ENCODE measurements at places on chromosomes 16 and 17.

DNA sequence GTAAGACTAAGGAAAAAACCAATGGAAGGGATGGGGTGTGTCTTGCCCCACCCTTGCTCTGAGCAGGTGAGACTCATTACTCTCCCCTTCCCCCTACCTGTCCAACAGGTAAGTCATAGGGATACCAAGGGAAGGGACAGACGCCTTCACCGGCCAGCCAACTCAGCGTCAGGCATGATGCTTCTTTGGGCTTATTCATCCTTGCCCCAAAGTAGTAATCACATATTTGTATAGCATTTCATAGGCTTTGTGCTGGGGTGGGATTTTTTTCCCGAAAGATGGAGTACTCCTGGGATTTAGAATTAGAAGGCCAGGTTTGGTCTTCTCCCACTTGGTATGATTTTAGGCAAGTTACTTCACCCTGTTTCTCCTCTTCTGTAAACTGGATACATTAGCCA, 509 bp upstream of the JUP start:
- DNase-seq: no peak

- DNase-seq: no peak
These were observed 10.2 kb downstream of the IL4R start for GRCh38 chr16:27323781-27324561.

DNA sequence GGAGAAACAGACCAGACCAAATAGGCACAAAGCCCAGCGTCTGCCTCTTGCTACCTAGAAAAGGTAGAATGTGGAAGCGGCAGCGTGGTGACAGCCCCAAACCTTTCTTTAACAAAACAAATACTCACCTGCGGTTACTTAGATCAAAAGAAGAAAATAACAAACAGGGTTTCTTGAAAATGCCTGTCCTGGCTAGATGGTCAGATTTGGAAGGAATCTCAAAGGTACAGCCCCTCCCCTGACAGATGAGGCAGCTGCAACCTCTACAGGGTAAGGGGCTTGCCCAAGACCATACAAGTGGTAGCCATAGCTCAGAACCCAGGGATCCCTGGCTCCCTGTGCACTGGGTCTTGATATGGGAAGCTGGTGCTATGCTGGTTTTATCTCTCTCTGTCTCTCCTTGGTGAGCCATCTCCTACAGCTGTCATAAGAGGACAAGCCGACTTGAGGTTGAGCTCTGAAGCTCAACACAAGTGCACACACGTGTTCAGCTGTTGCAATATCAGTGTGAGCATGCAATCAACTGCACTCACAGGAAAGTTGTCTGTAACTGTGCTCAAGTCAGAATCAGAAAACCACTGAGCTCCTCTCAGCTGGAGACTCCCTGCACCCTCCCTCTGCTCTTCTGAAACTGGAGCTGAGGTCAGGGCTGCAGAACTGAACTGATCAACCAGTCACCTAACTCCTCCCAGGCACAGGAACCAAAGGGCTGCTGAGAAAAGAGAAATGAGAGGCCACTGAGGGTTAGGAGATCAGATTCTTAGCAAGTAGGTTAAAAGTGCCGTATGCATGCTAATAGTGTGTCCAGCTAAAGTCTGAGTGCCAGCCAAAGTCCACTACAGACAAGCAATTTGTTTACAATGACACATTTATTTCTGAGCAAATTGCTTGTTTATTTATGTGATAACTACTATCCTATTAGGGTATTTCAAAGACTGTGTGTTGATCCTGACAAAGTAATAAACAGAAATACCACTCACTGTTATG, 6.1 kb upstream of the RNF157 start:
- no peak for DNase-seq

- DNase-seq: no peak
These were observed 8.7 kb downstream of the DNAI2 start for GRCh38 chr17:74282587-74283370.

DNA sequence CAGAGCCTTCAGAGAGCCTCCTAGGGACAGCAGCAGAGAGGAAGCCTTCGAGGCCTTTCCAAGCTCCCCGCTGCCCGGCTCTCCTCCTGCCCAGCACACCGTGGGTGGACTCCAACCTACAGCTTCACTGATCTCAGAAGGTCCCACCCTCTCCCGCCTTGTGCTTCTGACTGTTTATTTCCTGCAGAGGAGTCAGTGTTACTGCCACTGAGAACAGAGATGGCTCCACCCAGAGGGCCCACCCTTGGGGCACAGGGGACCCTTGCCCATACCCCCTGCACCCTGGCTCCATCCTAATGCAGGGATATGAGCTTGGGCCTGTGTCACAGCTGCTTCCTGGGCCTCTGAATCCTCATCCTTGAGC, 52.8 kb upstream of the TOB1 start:
- no peak for DNase-seq

- no peak for DNase-seq
These were observed 5.2 kb downstream of the RPH3AL start for GRCh38 chr17:347309-347899.

DNA sequence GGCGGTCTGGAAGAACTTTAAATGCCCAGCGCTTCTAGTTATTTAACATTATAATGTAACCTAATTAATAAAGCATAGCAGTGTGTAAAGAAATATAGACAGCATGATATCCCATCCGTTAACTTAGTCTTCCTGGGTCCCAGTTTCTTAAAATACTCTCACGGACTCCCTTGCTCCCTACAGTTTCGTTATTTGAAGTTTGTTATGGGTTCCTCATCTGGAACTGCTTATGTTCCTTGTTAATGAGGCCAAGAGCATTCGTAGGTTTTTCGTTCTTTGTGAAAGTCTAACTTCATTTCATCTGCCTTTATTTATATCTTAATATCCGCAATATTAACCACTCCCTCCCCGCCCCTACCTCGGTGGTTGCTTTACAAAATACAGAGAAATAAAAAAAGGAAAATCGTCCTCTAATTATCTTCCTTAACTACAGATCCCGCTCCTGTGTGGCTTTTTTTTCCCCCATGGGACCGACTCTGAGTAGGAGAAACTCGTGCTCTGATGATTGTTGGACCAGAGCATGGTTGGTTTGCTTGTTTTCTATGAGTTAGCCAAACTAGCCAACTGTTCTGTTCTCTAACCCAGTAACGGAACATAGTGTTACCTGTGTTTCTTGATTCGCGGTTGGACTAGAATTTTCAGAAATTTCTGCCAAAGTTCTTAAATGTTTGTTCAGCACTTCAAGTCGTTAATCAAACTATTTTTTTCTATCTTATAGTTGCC, 863 bp downstream of the ADPRM start:
- no peak for DNase-seq

- no peak for DNase-seq
These were observed 22.9 kb upstream of the APPBP2 start for GRCh38 chr17:60548990-60549389.

DNA sequence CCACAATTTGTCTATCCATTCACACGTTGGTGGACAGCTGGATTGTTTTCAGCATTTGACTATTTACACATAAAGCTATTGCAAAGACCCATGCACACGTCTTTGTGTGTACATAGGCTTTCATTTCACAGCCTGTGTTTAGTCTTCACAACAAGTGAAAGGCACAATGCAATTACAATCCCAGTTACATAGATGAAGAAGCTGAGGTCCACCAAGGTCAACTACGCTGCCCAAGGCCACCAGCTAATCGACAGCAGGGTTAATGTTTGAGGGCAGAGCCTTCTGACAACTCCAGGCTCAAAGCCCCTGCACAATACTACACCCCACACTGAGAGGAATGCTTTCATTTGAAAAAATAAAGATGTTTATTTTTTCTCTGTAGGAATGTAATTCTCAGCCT, 93.6 kb upstream of the CDH13 start:
- no peak for DNase-seq

DNA sequence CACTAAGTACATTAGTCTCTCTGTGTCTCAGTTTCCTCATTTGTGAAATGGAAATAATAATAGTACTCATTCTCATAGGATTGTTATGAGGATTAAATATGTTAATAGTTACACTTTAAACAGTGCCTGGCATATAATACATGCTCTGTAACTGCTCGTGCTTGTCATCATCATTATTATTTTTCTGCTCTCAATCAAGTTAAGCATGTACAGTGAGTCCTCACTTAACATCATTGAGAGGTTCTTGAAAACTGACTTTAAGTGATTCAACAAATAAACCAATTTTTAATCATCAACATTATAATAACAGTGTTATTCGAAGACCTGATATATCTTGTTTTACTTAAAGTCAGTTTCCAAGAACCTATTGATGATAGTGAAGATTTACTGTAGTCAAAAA, 322.3 kb downstream of the ZFHX3 start:
- no peak for DNase-seq

- DNase-seq: no peak
These were observed 147.1 kb upstream of the CHMP6 start for GRCh38 chr17:80844418-80844990.

- peak; percentile 95 for DNase-seq
These were observed at the start of gene SPATA20 for GRCh38 chr17:50547035-50547735. Gene SPATA20 (plus strand): TSS chr17:50547174. CDS start chr17:50547209, 35 bp downstream.

- no peak for DNase-seq
These were observed 24.7 kb downstream of the RBFOX3 start for GRCh38 chr17:79586131-79586530.

DNA sequence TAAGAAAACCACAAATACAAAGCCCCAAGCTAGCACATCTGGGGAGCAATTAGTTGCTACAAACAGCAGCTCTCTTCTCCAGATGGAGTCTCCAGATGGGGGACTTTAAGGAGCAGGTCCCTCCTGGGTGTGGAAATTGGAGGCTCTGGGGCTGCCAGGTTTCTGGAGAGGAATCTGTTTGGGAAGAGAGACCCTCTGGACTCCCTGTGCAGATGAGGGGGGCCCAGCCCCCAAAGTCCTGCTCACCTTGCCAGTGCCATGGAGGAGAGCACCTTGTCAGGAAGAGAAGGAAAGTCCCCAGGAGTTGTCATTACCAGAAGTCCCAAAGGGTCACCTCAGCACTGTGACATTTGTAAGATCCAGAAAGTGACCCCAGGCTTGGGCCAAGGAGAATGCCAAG, 14.8 kb downstream of the TEKT5 start:
- DNase-seq: no peak

- no peak for DNase-seq
These were observed 24.4 kb downstream of the MPP2 start for GRCh38 chr17:43882761-43883415.

DNA sequence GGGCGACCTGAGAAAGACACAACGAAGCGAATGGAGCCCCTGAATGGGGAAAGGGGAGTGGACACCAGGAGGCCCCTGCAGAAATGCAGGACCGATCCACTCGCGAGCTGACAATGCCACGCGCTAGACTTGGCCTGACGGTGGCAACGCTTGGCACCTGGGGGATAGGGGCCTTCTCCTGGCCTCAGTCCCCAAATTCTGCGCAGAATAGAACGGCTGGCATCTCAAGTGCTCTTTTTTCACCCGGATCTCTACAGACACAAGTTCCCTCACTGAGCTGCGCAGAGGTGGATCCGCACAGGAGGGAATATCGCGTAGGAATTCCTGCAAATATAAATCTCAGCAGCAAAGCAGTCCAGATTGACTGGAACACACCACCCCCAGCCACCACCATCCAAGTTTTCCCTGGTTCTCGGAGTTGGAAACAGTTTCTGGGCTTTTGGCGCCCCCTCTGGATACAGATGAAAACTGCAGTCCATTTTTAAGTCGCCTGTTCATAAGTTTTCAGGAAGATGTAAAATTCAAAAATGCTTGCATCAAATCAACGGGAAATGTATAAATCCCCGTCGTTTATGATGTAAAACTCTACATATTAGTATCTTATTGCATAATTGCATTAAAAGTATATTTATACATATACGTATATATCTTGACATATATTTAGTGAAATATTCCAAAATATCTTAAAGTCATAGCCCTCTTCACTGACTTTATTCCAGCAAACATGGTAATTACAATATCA, 2.3 kb upstream of the SOX9 start:
- DNase-seq: peak; percentile 72

DNA sequence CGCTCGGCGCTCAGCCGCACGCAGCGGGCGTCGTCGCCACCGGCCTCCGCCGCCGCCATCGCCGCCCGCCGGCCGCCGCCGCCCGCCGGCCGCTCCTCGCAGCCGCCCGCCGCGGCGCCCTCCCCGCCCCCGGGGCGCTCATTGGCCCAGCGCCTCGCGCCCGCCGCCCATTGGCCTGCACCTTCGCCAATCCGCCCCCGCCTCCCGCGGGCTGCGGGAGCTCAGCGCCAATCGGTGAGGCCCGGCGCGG, at the start of gene PGP:
TSS of gene PGP (minus strand) at position 122 of the 250 bp plus-strand sequence. CDS start at position 59, 63 bp downstream.
- no peak for DNase-seq

DNA sequence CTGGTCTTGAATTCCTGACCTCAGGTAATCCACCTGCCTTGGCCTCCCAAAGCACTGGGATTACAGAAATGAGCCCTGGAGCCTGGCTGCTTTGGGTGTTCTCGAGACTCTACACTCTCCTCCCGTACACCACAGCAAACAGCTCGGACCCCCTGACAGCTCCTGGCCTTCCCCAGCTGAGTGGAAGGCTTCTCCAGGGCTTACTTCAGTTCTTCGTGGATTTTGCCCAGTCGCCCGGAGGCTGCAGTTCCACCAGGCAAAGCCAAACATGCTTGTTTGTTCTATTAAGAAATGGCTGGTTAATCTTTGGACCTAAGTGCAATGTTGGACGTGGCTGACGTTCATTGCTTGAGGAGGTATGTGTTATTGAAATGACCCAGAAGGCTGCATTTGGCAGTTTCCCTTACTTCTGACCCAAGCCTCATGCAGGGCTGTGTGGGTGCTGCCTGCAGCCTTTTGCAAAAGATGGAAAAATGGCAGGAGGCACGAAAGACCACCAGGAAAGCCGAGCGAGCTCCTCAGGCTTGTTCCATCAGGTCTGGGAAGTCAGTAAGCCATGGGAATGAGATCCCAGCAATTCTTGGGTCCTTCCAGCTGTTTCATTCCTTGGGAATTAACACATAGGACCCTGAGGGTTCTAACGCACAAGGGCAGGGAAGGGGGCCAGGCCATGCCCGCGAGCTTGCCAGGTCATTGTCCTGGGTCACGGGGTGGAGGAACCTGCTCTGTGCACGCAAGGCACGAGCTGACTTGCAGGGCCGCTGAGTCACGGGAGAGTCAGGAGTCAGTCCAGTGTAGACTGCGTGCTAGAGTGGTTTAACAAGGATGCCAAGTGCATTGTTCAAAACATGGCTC, 23.9 kb upstream of the KLHDC4 start:
- peak; percentile 66 for DNase-seq

DNA sequence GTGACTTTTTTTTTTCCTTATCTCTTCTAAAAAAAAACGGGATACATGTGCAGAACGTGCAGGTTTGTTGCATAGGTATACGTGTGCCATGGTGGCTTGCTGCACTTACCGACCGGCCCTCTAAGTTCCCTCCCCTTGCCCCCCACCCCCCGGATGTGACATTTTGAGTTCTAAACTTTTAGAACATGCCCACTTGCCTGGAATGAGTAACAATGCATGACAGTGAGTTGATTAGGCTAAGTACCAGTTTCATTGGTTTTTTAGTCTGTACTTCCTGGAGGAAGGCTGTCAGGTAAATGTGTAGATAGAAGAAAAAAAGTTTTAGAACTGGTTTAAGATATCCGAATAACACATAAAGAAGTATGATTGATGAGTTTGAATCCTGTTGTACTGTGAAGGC, 4.0 kb downstream of the BPTF start:
- DNase-seq: no peak

- DNase-seq: no peak
These were observed 37.3 kb upstream of the VWA3A start for GRCh38 chr16:22054847-22055590.

Measured in ELF-1 (cell line).